CD8-positive, alpha-beta memory T cell (primary cell): ENCODE measurements at places on chromosomes 6 and 20. TPM values are rescaled to one million over a fixed set of nuclear protein-coding genes. Genes with fewer than 3 reads are reported as not detected.

- no peak overlapping the region for H3K4me3 ChIP-seq
- no peaks in the 10 kb centered on the region for H3K27me3 ChIP-seq
- no peaks in the 10 kb centered on the region for H3K4me1 ChIP-seq
- H3K36me3 ChIP-seq: no peaks in the 10 kb centered on the region
These were observed 67.9 kb downstream of the GMPR start for GRCh38 chr6:16306334-16306733.

DNA sequence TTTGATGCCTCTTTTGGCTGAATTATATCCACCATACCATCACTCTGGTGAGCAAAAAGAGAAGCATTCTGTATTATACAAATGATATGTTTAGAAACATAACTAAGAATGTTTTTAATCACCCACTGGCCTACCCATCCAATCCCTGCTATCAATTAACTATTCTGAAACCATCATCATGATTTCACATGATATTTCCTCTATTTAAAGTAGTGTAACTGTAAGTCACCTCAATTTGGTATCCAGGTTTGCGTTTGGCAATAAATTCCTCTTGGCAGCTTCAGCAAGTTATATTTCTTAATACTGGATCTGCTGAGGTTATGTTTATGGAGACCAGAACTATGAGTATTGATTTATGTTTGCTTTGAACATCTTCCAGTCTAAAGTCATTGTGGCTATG, 332.1 kb downstream of the UTRN start:
- no peak overlapping the region for H3K4me3 ChIP-seq
- no peak overlapping the region for H3K27ac ChIP-seq
- no peaks in the 10 kb centered on the region for H3K36me3 ChIP-seq
- H3K27me3 ChIP-seq: no peaks in the 10 kb centered on the region

GRCh38 chr20:9236458-9236857, 167.6 kb downstream of the PLCB4 start:
- H3K4me3 ChIP-seq: no peak overlapping the region
- H3K36me3 ChIP-seq: no peaks in the 10 kb centered on the region
- no peaks in the 10 kb centered on the region for H3K4me1 ChIP-seq
- no peaks in the 10 kb centered on the region for H3K27me3 ChIP-seq
- DNase-seq: no peak

- H3K4me1 ChIP-seq: no peaks in the 10 kb centered on the region
- DNase-seq: no peak
- no peak overlapping the region for H3K4me3 ChIP-seq
- H3K27ac ChIP-seq: no peak overlapping the region
- no peaks in the 10 kb centered on the region for H3K36me3 ChIP-seq
- no peaks in the 10 kb centered on the region for H3K27me3 ChIP-seq
These were observed 20.4 kb upstream of the SIRPD start for GRCh38 chr20:1577906-1578305.

The LTB gene
- total RNA-seq: 196 TPM

DNA sequence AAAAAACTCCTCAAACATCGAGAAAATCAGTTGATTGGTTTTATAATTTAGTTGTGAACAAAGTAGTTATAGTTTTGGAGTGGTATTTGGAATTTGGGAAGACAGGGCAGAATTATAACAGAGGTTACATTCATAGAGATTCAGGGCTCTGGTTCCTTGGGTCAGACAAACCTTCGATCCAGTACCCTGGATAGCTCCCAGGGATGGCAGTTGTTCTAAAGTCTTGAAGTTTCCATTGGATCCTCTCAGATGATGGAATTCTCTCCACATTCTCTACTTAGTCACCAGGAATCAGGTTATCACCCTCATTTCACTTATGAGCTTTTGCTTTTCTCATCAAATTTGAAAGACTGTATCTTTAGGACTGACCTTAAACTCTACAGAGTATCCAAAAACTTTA, 285.1 kb downstream of the CENPW start:
- no peaks in the 10 kb centered on the region for H3K36me3 ChIP-seq
- DNase-seq: no peak
- no peaks in the 10 kb centered on the region for H3K27me3 ChIP-seq
- H3K4me1 ChIP-seq: no peaks in the 10 kb centered on the region

DNA sequence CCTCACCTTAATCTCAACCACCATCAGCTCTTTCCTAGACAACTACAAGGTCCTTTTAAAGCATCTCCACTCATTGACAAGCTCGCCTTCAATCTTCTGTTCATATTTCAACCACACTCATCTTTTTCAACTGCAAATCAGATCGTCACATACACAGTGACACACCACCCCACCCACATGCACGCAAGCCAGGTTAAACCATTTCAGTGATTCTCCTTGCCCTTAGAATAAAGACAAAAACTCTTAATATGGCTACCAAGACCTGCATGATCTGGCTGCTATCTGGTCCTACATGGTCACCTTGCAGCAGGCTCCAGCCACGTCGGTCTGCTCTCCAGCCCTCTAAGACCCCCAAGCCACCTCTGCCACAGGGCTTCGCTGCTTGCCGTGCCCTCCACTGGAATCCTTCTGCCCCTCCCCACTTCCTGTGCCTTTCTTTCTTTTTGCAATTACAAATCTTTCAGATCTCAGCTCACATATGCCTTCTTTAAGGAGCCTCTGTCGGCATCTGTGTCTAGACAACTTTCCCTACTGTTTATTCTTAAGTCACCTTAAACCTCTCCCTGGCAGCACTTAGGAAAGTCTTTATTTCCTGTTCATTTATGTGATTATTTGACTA, 507.3 kb upstream of the ARID1B start:
- no peak overlapping the region for H3K27ac ChIP-seq
- peak overlapping the region; percentile 48 for H3K4me3 ChIP-seq
- H3K4me1 ChIP-seq: no peaks in the 10 kb centered on the region
- no peak for DNase-seq

DNA sequence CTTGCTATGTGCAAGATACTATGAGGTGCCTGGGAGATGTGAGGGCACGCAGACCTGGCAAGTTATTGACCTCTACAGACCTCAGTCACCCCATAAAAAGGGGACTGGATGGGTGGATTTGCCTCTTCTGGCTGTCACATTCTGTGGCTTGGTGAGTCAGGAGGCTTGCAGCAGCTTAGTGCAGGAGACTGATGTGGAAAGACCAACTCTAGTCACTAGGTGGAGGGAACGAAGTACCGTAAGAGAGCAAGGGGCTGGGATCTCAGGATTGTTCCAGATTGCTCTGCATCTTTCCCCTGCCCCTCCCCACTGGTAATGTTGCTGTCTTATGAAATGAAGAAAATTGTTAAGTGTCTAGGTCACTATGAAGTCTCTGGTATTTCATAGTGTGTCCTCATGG, 3.3 kb downstream of the MAPRE1 start:
- no peak overlapping the region for H3K27ac ChIP-seq
- DNase-seq: no peak
- H3K4me3 ChIP-seq: no peak overlapping the region
- no peaks in the 10 kb centered on the region for H3K27me3 ChIP-seq
- peaks cover 13% of the 10 kb centered on the region for H3K36me3 ChIP-seq
- peaks cover 45% of the 10 kb centered on the region for H3K4me1 ChIP-seq

- no peaks in the 10 kb centered on the region for H3K36me3 ChIP-seq
- no peak for DNase-seq
- no peaks in the 10 kb centered on the region for H3K4me1 ChIP-seq
- no peaks in the 10 kb centered on the region for H3K27me3 ChIP-seq
- no peak overlapping the region for H3K27ac ChIP-seq
- H3K4me3 ChIP-seq: no peak overlapping the region
These were observed 237.4 kb downstream of the PTPRK start for GRCh38 chr6:128282961-128283360.

The SLC22A23 gene
- 0.78 TPM for total RNA-seq

- peaks cover 29% of the 10 kb centered on the region for H3K36me3 ChIP-seq
- H3K27ac ChIP-seq: peak overlapping the region; percentile 100
- H3K27me3 ChIP-seq: no peaks in the 10 kb centered on the region
- peaks cover 23% of the 10 kb centered on the region for H3K4me1 ChIP-seq
These were observed 8.3 kb downstream of the BAK1 start for GRCh38 chr6:33571637-33572316.

The NFKBIE gene
- 34.3 TPM for total RNA-seq

DNA sequence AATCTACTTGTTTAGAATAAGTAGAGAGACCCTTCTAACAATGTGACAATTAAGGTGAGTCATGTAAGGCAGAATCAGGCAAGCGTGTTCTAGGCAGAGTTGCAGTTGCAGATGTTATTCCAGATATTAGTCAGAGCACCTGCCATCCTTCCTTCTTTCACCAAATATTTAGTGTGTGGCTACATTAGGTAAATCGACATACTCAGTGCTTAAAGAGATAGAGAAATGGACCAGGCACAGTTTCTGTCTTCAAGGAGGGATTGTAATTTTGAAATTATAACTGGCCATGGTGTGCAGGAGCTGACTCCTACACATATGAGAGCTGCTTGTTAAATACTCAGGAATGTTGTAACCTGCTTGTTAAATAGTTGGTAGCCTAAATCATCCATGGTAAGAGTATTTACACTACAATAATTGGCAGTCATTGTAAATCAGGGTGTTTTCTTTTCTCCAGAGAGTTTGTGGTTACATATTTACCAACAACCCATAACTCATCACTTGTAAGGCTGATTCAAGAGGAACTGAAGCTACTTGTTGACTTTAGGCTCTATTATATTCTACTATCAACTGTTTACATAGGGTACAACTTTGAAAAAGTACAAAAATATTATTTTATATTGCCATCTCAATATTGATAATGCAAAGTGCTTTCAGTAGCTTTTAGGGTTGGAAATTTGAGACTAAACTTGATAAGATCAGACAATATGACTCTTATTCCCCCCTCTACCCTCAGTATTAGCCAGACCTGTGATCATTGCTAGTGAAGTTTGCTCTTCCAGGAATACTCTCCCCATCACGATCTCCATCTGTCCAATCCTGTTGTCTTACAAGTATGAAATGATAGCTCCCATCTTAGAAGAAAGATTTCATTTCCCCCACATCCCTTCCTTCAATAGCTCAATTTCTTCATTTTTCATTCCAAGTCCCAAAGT, 607.1 kb downstream of the COL12A1 start:
- H3K4me3 ChIP-seq: no peak overlapping the region
- no peaks in the 10 kb centered on the region for H3K4me1 ChIP-seq
- H3K27ac ChIP-seq: no peak overlapping the region
- H3K27me3 ChIP-seq: no peaks in the 10 kb centered on the region
- no peaks in the 10 kb centered on the region for H3K36me3 ChIP-seq

The CRIP3 gene
- total RNA-seq: 0.63 TPM

GRCh38 chr6:135233686-135234491, 52.8 kb downstream of the MYB start:
- peak overlapping the region; percentile 22 for H3K27ac ChIP-seq
- no peaks in the 10 kb centered on the region for H3K4me1 ChIP-seq
- no peak overlapping the region for H3K4me3 ChIP-seq
- DNase-seq: no peak
- H3K36me3 ChIP-seq: no peaks in the 10 kb centered on the region
